ENCODE measurements at places on chromosomes 16 and 17.

DNA sequence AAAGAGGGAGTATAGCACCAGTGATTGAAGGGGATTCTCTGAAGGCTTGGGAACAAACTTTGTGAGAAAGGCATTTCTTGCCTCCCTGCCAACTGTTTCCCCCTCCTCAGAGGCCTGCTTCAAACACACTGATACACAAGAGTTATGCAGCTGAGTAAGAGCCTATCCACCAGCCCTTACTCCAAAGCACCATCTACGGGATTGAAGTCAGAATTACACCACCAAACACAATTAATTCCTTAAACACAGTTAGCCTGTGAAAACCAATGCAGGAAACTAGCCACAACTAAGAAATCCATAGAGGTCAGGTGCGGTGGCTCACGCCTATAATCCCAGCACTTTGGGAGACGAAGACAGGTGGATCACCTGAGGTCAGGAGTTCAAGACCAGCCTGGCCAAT lies 138.3 kb downstream of the SHCBP1 start:
- DNase-seq, result no peak

DNA sequence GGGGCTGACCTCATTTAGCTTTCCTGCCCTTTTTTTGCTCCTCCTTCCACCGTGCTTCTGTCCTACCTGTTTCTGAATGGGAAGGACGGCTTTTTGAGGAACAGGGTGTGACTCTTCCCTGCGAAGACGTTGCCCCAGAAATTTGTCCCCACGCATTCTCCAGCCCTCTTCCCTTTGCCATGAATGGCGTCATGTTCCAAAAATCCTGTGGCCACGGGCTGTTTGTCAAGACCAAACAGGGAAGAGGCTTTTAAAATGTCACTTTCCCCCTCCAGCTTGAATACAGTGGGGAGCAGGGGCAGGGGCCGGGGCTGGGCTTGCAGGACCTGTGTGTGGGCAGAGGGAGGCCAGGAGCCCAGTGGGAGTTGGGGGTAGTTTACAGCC lies 13.9 kb downstream of the MPRIP start:
- no peak for DNase-seq

GRCh38 chr16:22316411-22316811 lies 19.2 kb downstream of the POLR3E start:
- no peak for DNase-seq

DNA sequence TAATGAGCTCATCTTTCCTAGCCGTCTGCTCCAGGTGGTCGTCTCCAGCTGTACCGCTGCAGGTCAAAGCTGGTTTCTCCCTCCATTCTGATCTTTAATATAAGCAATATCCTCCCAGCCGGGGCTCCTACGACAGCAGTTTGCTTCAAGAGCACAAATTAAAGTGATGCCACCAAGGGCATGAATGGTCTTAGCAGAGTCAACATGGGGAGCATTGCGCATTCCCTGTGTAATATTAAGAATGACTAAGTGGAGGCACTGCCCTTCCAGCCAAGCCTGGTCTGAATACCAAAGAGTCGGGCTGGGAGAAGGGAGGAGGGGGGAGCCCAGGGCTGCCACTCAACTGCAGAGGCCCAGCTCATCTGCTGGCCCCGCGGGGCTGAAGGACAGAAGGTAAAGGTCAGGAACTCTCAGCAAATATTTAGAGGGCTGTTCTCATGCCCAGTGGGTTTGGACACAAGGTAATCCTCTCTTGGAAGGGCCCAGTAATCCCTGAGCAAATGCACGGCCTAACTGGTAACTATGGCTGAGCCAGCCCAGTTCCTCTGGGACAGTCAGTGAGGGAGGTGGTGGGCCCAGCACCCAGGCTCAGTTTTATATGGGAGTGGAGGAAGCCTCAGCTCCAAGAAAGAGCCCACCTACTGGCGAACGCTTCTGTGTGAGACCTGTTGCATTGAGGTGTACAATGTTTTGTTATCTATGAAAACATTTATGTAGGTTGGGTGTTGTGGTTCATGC lies 121.2 kb downstream of the IRX3 start:
- no peak for DNase-seq

DNA sequence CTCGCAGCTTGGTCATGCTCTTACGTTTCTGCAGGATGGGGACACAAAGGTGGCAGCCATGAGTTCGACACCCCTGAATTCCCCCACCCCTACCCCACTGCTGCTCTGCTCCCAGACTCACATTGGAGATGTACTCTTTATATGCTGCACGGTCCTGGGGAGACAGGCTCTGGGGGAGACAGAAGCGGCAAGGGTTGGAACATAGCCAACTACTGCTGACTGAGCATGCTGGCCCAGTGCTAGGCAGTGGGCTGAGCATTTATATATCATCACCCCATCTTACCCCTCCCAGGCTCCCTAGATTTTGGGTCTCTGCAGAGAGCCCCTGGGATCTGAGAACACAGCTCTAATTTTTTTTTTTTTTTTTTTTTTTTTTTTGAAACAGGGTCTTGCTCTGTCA lies 8.1 kb upstream of the ATXN7L3 start:
- DNase-seq, result no peak

GRCh38 chr17:50551433-50551815 lies 4.5 kb downstream of the SPATA20 start:
- DNase-seq, result no peak

- no peak for DNase-seq
Measured at GRCh38 chr17:77783991-77784820, 174.3 kb upstream of the TNRC6C start.

DNA sequence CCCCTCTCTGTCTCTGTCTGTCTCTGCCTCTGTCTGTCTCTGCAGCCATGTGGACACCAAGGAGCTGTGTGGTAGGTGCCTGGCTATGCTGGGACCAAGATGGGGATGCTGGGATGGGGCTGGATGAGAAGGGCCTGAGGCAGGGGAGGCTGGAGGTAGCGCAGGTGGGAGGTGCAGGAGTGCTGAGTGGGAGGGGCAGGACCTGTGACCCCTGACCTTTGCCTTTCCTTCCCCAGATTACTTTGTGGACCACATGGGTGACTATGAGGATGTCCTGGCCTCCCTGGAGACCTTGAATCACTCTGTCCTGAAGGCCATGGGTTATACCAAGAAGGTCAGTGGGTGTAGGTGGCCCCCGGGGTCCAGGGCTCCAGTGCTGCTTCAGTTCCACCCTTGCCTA lies 12.8 kb downstream of the NECAB2 start:
- no peak for DNase-seq

GRCh38 chr16:54283725-54284318 lies 2.8 kb downstream of the IRX3 start:
- no peak for DNase-seq

DNA sequence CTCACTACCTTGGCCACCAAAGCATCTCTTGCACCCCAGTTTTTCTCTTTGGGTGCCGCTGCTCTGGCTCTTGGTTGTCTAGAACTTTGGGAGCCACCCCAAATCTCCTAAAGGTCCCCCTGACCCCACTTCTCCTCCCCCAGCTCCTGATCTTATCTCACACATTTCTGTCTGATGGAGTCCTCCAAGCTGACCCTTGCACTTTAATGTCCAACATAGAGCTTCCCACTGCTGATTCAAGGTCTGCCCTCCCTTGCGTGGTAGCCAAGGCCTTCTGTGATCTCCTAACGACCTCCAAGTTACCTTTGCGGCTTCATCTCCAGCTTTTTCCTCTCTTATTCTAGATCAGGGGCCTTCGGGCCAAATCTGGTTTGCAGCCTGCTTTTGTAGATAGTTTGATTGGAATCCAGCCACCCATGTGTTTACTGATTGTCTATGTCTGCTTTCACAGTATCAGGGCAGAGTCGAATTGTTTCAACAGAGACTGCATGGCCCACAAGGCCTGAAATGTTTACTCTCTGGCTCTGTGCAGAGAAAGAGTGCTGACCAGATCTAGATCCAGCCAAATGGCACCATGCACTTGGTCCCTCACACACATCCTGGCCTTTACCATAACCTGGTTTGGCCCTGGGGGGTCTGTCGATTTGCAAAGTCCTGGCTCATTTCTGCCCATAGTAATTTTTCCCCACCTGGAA lies 168.6 kb downstream of the HAPSTR1 start:
- DNase-seq, result no peak

- DNase-seq, result no peak
Measured at GRCh38 chr16:17331991-17332390, 138.8 kb downstream of the XYLT1 start.

- DNase-seq, result no peak
Measured at GRCh38 chr16:695355-696089, 5.3 kb upstream of the WDR24 start.

GRCh38 chr17:57751348-57751971 lies 6.4 kb upstream of the CCDC182 start:
- DNase-seq, result no peak

DNA sequence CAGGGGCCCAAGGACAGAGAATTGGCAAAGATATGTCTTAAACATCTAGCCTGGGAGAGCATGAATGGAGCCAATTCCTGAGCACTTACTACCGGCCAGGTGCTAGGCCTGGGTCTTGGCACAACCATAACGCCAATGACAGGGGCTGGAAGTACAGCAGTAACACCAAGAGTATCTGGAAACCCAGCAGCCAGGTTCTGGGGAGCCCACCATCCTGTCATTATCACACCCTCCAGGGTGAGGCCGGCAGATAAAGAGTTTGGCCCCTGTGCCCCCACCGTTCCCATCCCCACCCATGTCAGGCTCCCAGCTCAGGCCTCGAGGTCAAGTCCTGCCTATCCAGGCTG lies 508 bp upstream of the TMC8 start:
- DNase-seq, result no peak

- no peak for DNase-seq
Measured at GRCh38 chr17:75511610-75512575, 3.4 kb downstream of the CASKIN2 start.

- peak; percentile 80 for DNase-seq
Measured at GRCh38 chr16:19700319-19700781, 17.7 kb downstream of the KNOP1 start.

GRCh38 chr16:8199390-8199789 lies 390.9 kb downstream of the TMEM114 start:
- no peak for DNase-seq

DNA sequence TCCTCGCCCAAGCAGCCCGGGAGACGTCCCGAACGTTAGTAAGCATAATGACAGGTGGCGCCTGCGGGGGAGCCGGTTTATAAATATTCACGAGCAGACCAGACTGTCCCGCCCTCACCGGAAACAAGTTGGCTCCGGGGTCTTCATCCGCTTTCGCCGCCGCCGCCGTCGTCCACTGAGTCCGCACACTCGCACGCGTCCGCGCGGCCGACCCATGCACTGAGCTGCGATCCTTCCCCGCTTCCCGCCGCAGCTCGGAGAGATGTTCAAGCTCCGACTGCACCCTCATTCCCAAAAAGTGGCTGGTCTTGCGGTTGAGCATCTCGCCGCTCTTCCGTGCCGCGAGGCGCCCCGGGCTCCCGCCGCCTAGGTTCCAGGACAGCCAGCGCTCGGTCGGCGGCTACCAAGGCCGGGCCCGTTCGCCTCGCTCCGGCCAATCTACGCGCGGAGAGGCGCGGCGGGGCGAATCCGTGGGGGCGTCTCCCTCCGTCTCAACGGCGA lies 385 bp downstream of the CFAP119 start:
- DNase-seq, result peak; percentile 18

- DNase-seq, result no peak
Measured at GRCh38 chr16:22770866-22771265, 43.1 kb upstream of the HS3ST2 start.

GRCh38 chr17:17635126-17635525 lies 43.6 kb upstream of the PEMT start:
- no peak for DNase-seq

DNA sequence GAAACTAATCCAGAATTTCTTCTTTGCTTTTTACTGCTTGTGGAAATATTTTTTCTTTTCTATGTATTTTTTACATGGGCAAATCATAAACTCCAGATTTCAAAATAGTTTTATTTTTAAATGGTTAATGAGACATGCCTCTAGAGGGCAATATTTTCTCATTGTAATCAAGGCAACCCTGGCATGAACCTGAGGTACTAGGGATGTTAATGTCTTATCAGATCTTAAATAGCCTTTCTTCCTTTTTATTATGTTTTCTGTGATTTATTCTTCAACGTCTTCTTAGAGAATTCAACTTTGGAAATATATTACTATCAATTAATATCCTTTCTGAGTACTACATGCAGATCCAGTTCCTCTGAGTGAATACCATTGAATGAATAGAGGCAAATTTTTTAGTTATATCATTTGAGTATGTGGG lies 324.7 kb downstream of the BCAS3 start:
- DNase-seq, result peak; percentile 37

- DNase-seq, result no peak
Measured at GRCh38 chr16:55491691-55492090, 12.7 kb downstream of the MMP2 start.

DNA sequence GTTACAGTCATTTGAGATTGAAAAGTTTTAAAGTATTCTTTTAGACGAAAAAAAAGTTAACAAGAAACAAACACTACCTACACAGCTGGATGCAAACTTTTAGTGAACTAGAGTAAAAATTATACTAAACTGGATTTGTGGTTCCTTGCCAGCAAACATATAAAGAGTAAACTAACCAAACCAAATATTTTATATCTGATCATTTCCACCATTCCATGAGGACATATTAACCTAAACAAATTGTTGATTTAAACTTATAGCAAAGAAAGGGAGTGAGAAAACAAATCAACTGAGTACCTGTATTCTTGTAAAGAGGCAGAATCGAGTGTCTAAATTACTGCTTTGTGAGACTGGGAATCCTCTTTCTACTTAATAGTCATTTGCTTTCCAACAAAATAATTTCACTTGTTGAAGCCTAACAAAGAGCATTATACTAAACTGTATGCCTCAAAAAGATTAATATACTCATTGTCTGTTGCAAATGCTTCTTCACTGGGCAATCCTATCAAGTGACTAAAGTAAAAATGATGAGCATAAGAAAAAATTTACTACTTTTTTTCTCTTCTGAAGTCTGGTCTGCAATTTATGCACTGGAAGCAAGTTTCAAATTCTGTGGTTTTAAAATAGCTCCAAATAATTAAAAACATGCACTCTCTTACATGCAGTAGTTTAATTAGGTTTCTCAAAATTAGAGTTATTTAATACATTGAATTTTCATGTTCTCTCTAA lies 37.5 kb downstream of the AKAP10 start:
- peak; percentile 18 for DNase-seq

GRCh38 chr17:11823862-11824261 lies 173.4 kb downstream of the ZNF18 start:
- no peak for DNase-seq

GRCh38 chr17:35568561-35568960 lies 7.9 kb upstream of the SLFN14 start:
- DNase-seq, result peak; percentile 41

GRCh38 chr16:48879223-48880122 lies 269.5 kb upstream of the N4BP1 start:
- DNase-seq, result no peak

All from astrocyte (in vitro differentiated cells and primary cell).